ENCODE measurements at places on chromosomes 4 and X.

DNA sequence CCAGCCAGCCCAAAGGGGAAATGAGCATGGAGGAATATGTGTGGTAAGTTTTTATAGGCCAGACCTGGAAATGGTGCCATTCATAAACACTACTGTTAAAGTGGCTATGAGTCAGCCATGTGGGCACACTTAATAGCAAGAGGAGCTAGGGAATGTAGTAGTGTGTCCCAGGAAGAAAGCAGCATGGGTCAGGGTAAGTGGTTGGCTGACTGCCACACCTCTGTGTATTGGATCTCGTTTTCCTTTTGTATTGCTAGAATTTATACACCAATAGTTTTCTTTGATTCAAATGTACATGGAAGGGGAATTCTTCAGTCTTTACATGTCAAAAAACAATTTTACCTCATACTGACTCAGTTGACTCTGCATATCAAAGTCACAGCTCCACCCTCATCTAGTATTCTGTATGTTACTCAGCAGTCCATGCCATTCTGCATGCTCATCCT is 22.9 kb upstream of the SGMS2 start:
- DNase-seq, result no peak

GRCh38 chr4:133156556-133156955 is 7.5 kb downstream of the PCDH10 start:
- DNase-seq, result no peak

- DNase-seq, result no peak
Observed at GRCh38 chrX:15202454-15203177, 67.3 kb downstream of the ASB9 start.

DNA sequence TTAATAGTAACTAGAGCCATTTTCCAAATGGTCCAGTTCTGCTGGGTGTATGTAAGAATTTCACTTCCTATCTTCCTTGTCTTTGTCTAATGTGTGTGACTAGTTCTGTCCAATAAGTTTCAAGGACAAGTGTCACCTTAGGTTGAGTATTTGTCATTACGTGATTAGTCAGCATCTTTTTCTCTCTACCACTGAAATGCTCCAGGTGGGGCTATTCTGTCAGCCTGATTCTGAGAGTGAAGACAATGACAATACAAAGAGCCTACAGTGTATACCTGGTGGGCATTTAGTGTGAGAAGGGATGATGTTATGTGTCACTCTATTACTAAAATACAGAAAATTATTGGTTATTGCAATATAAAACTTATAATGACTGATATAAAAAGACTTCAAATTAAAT is 876.3 kb downstream of the C4orf33 start:
- no peak for DNase-seq

DNA sequence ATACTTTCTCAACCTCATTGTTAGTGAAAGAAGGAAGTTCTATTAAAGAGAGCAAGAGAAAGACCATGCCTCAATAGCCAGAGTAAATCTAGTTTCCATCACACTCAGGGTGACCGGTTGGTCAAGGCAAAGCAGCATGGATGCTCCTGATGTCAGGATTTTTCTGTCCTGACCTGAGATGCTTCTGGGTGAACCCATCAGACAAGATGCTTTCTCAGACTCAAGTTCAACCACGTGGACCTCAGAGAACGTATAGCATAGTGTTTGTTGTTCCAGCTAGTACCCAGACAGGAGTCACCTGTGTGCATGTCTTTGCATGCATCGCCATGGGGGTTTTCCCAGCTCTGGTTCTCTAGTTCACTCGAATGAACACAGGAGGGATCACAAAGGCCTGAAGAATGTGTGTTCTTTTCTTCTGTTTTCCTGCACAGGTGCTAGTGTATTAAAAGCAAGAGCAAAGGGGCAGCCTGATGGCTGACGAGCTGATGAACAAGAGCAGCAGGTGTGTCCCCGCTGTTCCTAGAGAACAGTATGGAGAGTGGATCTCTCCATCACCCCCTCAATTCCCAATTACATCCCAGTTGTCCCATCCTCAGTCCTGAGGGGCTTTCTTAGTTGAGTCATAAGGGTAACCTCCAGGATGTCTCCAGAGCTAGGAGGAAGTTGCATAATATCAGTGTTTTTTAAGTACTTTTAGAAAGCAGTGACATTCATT is 110.5 kb upstream of the ENPP6 start:
- peak; percentile 68 for DNase-seq
